Activated gamma-delta T cell treated with Interleukin-2 at 50 U/mL for 16 hours (primary cell): ENCODE measurements at places on chromosomes 3 and 15.

DNA sequence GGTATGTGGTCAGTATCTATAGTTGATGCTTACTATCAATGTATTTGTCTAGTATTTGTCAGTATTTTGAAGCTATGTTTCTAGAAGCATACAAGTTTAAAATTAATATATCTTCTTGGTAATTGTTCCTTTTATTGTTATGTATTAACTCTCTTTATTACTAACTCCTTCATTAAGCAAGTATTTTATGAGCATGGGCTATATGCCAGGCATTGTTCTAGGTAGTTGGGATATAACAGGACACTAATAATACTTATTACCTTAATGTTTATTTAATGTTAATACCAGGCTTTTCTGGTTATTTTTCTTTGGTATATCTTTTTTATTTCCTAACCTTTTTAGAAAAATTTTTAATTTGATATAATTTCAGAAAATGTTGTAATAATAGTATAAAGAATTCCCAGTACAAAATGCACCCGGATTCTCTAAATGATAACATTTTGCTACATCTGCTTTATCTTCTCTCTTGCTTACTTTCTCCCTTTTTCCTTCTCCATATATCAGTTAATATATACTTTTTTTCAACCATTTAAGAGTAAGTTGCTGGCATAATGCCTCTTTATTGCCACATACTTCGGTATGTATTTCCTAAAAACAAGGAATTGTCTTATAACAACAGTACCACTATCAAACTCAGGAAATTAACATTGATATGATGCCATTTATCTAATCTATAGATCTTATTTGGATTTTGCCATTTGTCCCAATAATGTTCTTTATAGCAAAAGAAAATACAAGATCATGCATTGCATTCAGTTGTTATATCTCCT is 30.9 kb downstream of the LRRC49 start:
- DNase-seq: no peak

GRCh38 chr3:133761605-133762484 is 15.7 kb downstream of the TF start:
- DNase-seq: no peak

DNA sequence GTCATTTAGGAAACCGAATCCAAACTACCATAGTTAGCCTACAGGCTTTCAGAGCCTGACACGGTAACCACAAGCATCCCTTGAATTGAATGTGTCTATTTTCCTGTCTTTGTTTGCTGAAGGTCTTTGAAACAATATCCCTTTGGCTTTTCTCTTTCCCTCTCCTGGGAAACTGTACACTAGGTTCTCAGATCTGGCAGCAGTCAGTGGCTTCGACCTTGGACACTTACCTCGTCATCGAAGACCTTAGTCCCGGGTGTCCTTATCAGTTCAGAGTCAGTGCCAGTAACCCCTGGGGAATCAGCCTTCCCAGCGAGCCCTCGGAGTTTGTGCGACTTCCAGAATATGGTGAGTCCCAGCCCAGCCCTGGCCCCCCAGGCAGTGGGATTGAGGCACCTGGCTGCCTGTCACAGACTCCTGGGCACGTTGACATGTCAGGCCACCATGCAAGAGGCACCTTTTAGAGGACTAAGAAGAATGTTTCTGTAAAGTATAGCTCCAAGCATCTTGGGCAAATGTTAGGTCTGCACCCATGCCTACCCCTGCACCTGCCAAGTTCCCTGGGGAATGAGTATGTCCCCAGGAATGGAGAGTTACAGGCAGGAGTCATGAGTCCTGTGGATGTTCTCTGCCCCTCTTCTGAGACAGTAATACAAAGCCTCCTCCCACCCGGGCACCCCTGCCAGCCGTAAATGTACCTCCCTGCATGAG is 30.4 kb upstream of the UMPS start:
- no peak for DNase-seq

GRCh38 chr3:126955004-126955790 is 27.7 kb upstream of the PLXNA1 start:
- no peak for DNase-seq

DNA sequence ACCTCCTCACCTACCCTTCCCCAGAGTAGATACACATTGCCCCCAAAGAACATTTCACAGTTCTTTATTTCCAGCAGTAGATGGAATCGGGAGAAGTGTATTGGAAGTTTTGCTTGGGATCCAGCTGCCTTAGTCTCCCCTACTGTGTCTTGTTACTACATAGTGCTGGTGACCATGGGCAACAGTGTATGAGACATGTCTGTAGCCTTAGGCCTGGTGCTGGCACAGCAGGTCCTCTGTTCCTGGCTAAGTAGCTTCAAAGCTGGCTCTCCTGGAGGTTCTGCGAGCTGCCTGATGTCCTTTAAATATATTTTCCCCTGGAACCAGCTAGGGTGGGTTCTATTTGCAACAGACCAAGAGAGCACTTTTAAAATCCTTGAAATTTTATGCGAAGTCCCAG is 174.7 kb downstream of the THSD4 start:
- no peak for DNase-seq

- no peak for DNase-seq
Measured at GRCh38 chr15:42239528-42240182, 31.6 kb upstream of the VPS39 start.

DNA sequence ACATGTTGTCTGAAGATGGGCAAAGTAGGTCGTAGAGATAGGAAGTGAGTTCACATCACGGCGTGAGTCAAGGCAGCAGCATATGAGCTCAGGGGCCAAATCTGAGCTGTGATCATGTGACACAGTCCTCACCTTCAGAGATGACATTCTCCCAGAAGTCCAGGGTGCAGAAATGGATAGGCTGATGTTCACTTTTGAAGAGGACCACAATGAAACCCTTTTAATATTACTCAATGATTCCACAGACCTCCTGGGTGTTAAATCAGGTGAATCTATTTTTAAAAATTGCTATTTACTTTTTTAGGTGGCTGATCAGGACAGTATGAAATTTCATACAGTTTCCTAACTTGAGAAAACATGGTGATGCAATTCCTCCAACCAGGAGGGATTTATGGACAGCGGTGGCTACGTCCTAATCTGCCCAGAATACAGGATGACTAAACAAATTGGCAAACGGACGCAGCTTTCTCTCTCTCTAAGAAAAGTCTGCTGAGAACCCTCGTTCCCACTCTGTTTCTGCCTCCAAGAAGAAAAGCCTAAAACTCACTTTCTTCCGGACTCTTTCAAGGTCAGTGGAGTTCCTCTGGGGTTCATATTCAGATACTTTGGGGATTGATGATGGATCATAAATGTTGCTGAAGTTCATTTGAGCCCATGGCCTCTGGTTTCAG is 34.4 kb downstream of the B3GNT5 start:
- DNase-seq: no peak

GRCh38 chr15:60381148-60381788 is 16.5 kb downstream of the ANXA2 start:
- DNase-seq: no peak

DNA sequence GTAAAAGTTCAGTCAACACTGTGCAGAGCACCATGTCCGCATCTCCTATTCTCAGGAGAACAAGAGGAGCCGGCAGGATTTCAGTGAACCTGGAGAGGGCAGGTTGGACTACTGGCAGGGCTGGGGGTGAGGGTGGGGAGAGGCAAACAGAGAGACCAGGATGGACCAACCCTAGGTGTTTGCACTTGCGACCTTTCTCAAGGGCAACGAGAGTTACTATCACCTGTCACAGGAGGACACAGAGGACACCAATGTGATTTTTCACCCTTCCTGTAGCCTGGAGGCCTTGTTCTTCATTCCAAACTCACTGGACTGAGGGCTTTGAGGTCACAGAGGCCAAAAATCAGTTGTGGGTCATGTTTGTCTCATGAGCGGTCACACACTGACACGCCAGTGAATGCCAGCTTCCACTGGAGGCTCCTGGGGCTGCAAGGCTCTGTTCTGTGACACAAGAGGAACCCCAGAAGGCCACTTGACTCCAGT is 89.5 kb downstream of the CPN2 start:
- DNase-seq: no peak
